ENCODE measurements at places on chromosomes 13 and 19.
A peak's percentile ranks its signal among the peaks of the same experiment; 100 is the strongest.

DNA sequence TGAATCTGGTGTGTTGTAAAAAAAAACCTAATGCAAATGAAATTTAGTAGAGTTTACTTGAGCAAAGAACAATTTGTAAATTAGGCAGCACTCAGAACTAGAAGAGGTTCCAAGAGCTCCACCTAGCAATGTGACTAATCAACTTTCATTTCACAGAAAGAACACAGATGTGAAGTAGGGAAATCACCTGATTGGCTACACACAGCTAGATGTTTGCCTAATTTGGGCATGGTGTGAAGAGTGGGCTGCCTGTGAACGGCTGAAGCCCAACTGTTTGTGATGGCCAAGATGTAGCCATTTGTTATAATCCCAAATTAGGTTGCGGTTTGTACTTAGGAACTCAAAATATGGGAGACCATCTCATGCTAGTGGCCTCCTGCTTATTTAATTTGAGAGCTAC lies 724.4 kb upstream of the SLITRK5 start:
- DNase-seq, result no peak

- peak; percentile 98 for DNase-seq
Measured at GRCh38 chr19:18464646-18465045, 26.7 kb upstream of the ISYNA1 start.

- DNase-seq, result peak; percentile 62
Measured at GRCh38 chr13:79723519-79724024, 242.6 kb downstream of the NDFIP2 start.

- DNase-seq, result no peak
Measured at GRCh38 chr13:98374750-98375149, 197.7 kb upstream of the RNF113B start.

DNA sequence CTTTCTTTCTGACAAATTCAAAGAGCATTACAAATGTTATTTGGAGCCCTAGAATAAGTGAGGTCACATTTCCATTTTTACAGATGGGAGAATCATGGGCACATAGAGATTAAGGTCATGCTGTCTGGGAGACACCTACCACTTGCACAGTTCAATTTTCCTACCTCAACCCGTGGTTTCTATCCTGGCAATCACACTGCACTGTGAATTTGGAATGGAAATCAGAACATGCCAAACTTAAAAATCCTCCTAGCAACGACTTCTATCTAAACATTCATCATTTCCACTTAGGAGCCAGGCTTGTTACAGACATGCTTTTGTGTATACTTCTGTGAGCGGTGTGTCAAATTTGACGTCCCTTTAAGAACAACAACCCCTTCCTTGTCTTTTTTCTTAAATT lies 251.5 kb downstream of the DNAJC15 start:
- DNase-seq, result no peak

DNA sequence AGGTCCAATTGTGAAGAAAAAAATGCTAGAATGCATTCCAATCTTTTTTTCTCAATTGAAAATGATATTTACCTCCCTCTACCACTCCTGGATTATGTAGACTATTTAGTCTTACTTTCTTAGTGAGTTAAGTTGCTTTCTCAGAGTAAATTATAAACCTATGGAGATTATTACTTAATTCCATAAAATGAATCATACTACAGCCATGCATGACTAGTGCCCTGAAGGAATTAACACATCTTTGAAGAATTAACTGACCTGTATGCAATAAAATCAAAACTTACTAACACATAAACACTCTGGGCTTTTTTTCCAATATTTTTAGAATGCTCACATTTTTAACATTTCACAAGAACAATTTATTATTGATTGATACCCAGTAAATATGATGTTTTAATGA lies 379.4 kb upstream of the DACH1 start:
- DNase-seq, result no peak

GRCh38 chr19:2703691-2704216 lies 1.3 kb upstream of the GNG7 start:
- DNase-seq, result no peak

Data from sigmoid colon (tissue), 7 donors.